Substantia nigra (tissue), 51 donors: ENCODE measurements at places on chromosomes 6 and 20.
A peak's percentile ranks its signal among the peaks of the same experiment; 100 is the strongest.

GRCh38 chr6:88171312-88171711, 5.2 kb upstream of the CNR1 start:
- no peak for DNase-seq

DNA sequence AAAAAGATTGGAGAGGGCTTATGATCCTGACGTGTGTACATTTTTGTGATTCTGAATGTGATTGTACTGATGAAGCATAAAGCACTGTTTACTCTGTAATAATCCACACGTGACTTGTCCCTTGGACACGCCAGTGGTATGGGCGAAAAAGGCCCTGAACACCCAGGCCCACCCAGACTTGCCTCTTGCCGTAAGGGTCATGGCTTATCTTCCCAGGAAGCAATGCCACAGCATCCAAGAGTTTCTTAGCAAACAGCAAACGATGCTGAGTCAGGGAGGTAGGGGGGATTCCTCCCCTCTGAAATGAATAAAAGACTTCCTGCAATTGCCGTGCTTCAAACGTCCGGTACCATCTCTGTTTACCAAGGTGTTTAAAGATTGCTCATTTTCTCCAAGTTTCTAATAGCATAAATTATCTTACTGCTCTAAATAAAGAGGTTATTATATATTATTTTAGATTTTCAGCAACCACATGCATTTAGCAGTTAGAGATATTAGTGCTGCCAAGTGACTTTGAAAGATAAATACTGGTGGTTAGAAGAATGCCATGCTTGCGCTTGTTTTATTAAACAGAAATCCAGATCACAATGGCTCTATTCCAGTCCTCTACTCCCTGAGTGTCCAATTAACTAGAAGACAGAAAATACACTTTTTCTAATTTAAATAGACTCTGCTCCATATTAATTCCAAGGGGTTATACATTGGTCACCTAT, 212.8 kb upstream of the CST7 start:
- no peak for DNase-seq

DNA sequence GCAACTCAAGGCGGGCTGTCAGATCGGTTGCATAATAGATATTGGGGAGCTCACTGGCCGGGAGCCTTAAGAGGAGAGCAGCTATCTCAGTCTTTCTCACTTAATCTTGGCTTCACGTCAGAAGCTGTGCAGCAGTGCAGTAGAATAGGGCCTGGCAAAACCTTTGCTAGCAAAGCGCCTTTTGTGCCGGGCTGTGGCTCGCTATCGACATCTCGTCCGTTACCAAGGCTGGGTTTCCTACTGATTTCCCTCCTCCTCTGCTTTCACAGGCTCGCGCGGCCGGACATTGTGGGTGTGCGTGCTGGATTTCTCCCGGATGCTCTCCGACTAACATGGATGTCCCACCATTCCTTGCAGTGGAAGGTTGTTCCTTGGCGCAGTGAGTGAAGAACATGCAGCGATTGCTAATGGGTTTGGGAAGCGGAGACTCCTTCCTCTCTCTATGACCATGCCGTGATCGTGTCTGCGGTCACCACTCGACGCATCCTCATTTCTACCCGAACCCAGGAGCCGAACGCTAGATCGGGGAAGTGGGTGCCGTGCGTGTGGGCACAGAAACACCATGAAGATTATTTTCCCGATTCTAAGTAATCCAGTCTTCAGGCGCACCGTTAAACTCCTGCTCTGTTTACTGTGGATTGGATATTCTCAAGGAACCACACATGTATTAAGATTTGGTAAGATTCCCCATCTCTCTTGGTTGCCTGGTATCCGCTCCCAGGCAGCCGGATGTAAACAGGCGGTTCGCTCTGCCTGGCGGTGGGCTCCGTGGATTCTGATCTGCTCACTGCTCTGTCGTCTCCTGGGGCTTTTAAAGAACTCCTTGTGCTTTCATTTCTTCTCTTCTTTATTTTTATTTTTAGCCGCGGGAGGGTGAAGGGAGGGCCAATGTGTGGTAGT, 5.5 kb downstream of the GRIK2 start:
- no peak for DNase-seq

GRCh38 chr6:168343239-168344150, 23.9 kb upstream of the DACT2 start:
- DNase-seq: no peak

- peak; percentile 20 for DNase-seq
These were observed 518 bp downstream of the PEX6 start for GRCh38 chr6:42978487-42978838.

GRCh38 chr6:150937132-150937906, 71.8 kb downstream of the MTHFD1L start:
- DNase-seq: no peak

DNA sequence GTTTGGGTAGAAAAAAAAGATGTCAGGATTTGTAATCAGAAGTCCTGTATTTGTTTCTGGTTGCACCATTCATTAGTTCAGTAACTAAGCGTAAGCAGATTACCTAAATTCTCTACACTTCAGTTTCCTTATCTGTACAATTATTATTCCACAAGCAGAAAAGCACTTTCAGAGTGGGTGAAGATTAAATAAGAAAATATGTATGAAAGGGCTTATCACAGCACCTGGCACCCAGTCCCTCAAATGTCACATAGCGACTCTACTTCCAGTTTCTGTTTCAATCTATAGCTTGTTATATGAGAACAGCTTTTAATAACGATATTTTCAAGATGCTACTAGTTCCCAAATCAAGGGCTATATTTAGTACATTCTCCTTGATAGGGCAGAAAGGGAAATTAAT, 31.4 kb downstream of the RGS17 start:
- DNase-seq: no peak

DNA sequence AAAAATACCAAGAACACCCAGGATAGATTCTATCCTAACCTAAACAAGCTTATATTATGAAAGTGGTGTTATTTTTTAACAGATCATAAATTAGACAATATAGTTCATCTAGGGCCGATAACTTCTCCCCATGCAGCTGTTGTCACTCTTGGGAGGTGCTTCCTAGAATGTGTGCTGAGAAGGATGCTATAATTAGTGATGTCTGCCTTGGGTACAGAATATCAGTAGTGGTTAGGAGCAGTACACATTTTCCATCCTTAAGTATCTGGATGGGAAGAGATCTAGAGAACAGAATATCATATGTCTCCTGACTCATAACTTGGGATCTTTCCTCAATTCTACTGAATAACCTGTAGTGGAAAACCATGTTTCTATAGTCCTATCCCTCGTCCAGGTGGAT, 214.5 kb downstream of the BCKDHB start:
- DNase-seq: no peak

DNA sequence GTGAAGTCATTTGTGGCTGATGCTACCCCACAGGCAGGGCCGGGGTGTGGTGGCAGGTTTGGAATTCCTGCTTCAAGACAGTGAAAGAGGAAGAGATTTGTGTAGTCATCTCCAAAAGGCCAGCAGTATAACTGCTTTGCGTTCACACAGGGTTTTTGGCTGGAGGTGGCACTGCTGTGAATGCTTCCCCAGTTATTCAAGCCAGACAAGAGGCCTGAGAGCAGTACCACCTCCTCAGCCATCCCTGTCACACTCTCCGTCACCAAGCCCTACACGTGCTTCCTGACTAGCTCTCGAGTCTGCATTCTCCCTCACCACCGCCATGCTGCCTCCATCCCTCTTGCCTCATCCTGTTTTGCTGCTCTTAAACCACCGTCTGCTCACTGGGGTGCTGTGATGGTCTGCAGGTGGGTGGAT, 23.9 kb downstream of the ARMC2 start:
- peak; percentile 5 for DNase-seq

DNA sequence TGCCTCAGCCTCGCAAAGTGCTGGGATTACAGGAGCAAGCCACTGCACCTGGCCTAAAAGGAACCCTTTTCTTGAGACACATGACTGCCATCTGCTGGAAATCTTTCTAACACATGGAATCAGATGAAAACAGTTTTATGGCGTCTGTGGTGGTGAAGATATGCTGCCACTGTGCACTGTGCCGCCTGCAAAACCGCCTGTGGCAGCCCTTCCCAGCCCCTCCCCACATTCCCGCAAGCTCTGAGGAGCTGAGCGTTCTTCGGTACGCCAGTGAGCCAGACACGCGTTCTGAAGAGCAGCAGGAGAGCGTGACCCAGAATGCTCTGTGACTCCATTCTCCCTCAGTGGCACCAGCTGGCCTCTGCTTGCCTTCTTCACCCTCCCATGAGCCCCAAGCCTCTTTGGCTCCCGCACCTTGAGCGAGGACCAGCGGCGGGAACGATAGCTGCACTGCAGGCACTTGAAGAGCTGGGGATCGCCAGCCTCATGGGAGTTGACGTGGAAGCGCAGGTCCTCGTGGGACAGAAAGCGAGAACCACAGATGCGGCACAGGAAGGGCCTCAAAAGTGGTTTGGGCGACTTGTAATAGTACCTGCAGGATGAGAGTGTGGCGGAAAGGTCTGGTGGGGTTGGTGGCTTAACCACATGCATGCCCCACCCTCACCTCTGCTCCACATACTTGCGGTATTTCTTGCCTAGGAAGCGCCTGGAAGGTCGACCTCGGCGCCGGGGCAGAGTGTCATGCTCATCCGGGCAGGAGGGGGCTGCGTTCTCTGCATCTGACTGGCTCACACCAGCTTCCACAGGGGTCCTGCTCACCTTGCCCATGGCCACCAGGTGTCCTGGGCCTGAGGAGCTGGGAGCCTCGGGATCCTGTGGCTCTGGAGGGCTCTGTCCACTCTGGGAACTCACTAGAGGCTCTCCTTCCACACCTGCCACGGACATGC, 8.7 kb downstream of the ZNF335 start:
- no peak for DNase-seq

DNA sequence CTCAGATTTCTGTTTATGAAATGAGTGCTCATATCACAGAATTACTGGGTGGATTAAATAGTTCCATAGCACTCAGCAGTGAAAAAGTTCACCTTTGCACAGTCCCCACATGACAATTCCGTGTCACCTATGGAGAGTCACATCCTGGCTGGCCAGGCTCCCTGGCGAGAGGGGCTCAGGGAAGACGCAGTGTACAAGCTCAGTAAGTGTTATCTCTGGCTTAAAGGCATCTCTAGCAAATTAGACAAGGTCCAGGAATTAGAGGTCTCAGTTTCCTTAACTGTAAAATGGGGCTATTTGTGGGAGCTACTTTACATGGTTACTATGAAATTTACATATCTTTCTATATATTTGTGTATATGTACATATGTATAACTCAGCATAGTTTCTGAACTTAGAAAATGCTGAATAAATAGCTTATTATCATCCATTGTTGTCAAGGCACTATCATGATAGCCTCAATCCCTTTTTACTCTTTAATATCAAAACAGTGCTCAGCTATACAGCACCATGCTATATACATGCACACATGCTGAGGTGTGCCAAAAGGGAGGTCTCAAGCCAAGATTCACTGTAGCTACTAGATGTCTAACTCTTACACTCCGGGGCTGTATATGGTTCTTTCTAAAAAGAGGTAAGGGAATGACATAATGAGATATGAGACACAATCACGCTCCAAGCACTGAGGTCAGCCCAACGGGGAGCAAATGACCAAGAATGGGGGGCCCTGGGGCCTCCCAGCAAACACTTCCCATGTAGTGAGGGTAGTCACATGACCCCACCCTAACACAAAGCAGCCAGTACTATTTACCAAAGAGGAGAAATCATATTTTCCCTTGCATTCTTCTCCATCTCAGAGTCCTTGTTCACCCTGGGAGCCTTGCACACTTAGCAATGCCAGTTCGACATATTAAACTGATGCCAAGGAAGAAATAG, 59.4 kb downstream of the SLC22A23 start:
- no peak for DNase-seq

DNA sequence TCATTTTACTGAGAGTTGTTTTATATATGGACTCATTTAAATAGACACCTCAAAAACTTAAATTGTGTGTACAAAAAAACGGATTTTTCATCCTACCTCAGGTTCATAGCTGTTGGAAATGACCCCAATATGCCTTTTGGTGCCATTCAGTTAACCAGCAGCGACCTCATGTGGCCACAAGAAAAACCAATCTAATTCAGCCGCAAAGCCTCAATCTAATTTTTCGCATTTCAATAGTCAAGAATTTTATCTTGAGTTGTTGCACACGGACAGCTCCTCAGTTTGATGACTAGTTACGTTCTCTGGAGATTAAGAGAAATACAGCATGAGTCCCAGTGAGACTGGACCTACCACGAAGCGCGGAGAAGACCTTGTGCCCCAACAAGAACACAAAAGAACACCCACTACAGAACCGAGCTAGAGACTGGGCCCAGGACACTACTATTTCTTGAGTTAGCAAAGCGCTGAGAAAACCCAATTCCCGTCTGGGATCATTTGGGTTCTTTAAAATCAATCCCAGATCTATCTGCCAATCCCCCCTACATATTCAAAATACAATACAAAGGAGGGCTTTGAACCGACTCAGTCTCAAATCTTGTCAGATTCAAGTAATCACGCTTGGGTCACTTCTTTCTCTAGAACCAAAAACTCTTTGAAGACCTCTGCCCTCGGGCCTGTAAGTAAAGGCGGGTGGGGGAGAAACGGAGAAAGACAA, 1.1 kb downstream of the TCP11 start:
- no peak for DNase-seq

GRCh38 chr6:7106752-7107577, 796 bp upstream of the RREB1 start:
- no peak for DNase-seq

GRCh38 chr6:45658400-45658799, 280.7 kb upstream of the SUPT3H start:
- DNase-seq: no peak

GRCh38 chr6:170139531-170139930, 151.3 kb downstream of the DLL1 start:
- no peak for DNase-seq

GRCh38 chr6:148435386-148435785, 92.7 kb downstream of the SASH1 start:
- no peak for DNase-seq

DNA sequence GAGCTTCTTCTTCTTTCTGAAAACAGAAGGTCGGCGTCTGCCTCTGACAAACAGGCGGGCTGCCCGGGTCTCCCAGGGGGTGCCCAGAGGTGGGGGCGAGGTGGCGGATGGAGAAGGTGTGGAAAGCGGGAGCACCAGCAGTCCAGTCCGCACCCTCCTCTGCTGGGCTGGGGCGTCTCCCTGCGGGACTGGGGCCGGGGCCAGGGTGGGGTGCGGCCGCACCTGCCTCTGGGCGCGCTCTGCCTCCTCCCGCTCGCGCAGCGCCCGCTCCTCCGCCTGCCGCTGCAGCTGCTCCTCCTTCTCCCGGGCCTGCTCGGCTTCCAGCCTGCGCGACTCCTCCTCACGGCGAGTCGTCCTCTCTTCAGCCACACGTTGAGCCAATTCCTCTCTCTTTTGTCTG, 71.1 kb upstream of the BCLAF1 start:
- DNase-seq: no peak

DNA sequence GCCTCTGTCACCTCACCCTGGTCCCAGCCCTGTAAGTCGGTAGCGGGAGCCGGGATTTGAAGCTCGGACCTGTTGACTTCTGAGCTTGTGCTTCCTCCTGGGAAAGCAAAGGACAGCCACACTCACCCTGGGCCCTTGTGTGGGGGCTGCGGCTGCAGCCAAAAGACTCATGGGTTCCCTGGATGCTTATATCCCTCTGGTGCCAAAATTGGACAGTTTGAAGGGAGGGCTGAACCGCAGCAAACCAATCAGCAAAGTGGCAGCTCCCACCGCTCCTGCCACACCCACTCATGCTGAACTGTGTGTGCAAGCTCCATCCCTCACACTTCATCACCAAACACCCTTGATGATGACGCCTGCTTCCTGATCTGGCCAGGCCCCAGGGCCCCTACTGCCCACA, 3.9 kb upstream of the CCN5 start:
- no peak for DNase-seq
